ENCODE measurements at places on chromosomes 3 and 15. TPM values are rescaled to one million over a fixed set of nuclear protein-coding genes. Genes with fewer than 3 reads are reported as not detected.

GRCh38 chr3:111802163-111802625, 56.9 kb upstream of the PHLDB2 start:
- no peak for DNase-seq

GRCh38 chr3:20057612-20058180, 17.4 kb downstream of the KAT2B start:
- no peak for DNase-seq

- no peak for DNase-seq
Observed at GRCh38 chr3:61778095-61778494, 216.7 kb downstream of the PTPRG start.

Gene ATP2C1
- 66.8 TPM for total RNA-seq

Gene PATL2
- 0.35 TPM for total RNA-seq

Gene CELF6
- 1.1 TPM for total RNA-seq

Gene DTX3L
- total RNA-seq = 4.9 TPM

Gene ITGA11
- 0.51 TPM for total RNA-seq

GRCh38 chr15:57217778-57218598, 158.3 kb upstream of the CGNL1 start:
- DNase-seq = no peak

DNA sequence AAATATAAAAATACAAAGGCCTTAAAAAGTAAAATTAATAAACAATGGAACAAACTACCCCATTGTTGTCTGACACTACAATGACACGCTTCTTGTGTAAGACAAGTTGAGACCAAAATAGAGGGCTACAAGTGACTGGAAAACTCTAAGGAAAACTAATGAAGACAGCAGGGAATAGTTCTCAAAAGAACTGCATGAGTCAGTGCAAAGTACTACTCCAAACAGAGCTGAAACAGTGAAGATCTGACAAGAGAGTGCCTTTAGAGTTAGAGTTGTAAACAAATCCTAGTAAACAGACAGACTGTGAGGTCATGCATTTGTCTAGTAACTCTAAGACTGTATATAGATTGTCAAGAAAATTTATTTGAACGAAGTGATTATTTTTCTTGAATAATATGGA, 233.9 kb downstream of the BBX start:
- no peak for DNase-seq

Gene ACP3
- total RNA-seq = not detected

DNA sequence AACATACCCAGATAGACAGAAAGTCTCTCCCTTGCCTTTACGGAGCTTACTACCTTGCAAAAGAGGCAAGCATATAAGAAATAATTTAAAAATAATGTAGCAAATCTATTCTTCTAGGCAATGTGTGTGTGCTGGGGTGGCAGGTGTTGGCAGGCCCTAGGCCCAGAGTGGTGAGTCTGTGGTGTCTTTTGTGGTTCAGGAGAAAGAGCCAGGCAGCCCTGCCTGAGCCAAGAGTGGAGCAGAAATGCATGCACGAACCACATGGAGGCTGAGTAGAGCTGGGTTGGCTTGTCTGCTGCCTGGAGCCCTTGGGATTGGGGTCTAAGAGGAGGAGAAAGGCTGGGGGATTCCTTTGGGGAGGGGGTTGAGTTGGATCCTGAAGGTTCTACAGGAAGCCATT, 70.2 kb upstream of the MYZAP start:
- no peak for DNase-seq

Gene ADAMTS17
- total RNA-seq = 2.3 TPM

DNA sequence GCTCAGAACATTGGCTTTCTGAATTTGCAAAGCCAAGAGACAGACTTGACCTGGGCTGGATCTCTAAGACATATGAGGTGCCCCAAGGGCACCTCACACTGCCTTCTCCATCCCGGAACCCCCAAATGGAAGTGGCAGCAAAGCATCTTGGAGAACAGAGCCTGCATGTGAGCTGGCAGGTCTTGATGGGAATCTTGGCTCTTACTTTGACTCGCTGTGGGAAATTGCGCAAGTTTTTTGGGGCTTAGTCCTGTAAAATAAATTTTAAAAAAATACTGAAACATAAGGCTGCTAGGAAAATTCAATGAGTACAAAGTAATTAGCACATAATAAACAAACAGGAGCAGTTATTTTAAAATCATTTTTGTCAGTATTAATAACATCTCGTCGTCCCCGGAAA, 13.7 kb upstream of the SEC22A start:
- no peak for DNase-seq

- no peak for DNase-seq
Observed at GRCh38 chr3:189683546-189684255, 52.5 kb downstream of the TP63 start.

Gene ZBTB20
- total RNA-seq = 13.9 TPM

Gene FMN1
- 0.09 TPM for total RNA-seq

Gene USP13
- total RNA-seq = 25.2 TPM

GRCh38 chr3:31011380-31011779, 116.9 kb upstream of the GADL1 start:
- DNase-seq = no peak

DNA sequence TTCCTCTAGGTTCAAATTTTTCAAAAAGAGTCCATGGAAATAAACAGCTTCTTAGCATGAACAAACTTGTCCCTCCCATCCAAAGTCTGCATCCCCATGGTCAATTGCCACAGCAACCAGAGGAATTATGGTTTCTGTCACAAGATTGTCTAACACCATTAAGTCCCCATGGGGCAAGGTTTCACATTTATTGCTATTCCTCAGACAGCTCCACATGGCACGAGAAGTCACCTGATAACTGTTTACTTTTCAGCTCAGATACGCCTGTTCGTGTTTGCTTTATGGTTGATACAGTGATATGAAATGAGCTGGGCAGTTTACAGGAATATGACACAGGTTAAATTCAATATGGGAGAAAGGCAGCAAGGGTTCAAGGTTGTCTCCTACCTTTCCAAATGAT, 37.9 kb upstream of the MUC13 start:
- no peak for DNase-seq

GRCh38 chr15:66224946-66225345, 28.6 kb downstream of the MEGF11 start:
- DNase-seq = no peak

GRCh38 chr3:48411606-48412374, 18.1 kb downstream of the PLXNB1 start:
- no peak for DNase-seq

Gene EPHA3
- 22.1 TPM for total RNA-seq

DNA sequence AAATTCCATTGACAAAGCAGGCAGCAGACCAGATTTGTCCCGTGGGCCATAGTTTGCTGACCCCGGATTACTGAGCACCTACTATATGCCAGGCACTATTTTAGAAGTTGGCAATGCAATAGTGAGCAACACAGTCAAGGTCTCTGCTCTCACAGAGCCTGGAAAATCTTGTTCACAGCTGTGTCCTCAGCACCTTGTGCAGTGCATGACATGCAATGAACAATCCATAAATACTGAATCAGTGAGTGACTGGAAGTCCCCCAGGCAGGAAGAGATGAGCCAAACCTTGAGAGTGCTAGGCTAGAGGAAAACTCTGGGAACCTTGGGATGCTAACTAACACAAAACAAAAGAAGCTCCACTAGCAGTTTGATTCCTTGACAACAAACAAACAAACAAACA, 14.4 kb downstream of the TM4SF1 start:
- no peak for DNase-seq

DNA sequence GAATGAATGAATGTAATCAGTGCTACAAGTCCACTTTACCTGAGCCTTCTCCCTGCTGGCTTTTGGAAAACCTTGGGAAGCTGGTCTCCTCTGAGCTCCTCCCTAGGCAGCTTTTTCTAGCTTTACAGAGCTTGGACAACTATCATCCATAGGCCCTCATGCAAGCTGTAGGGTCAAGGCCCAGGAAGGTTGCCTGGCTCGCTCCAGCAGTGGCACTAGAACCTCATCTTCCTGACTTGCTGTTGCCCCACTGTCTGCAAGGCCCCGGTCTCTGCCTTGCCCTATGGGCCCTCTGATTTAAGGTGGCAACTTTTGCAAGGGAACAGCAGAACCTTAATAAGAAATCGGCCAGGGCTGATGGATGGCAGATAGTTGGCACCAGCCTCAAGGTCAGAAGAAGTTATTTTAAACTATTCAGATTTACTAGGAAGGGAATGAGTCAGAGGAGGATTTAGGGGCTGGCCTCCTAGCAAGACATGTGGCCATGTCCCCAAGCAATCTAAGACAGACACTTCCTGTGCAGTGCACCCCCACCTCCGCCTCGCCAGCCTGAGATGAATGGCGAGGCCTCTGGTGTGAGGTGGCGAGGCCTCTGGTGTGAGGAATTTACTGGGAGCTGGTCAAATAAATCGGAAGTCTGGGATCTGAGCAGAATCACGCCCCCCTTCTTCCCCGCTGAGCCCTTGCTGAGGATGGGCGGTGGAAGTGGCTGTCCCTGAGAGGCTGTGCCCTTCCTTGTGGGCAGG, 180.8 kb downstream of the MEGF11 start:
- DNase-seq = no peak

Gene CSPG4
- total RNA-seq = 5.3 TPM

DNA sequence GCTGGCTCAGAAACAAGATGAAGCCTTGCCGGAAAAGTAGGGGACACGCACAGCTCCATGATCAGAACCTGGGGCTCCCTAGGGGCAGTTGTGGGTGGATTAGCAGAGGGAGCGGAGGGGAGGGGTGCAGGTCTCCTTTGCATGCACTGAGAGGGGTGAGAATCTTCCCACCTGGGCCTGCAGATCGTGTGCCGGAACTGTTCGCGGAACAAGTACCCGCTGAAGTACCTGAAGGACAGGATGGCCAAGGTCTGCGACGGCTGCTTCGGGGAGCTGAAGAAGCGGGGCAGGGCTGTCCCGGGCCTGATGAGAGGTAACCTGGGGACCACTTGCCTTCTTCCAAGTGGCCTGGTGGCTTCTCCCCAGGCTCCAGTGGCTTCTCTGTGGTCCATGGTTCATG, 24.5 kb upstream of the NR2C2 start:
- DNase-seq = no peak

DNA sequence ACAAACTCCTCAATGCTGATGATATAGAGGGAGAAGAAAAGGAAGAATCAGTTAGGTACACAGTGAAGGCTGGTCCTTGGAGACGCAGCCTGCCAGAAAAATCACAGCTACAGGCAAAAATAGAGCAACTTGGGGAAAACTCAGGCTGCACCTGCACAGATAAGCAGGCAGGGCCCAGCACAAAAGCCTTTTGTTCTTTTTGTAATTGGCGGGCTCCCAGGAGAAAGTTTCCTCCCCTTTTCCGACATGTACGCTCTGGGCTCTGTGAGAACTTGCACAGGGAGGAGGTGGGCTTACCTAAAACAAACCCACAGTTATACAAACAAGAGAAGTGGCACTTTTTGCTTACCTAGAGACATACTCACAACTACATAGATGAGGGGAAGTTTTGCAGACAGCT, 813.4 kb upstream of the EPHA6 start:
- DNase-seq = no peak

GRCh38 chr3:122322095-122323075, 2.7 kb upstream of the CSTA start:
- DNase-seq = no peak

- no peak for DNase-seq
Observed at GRCh38 chr3:27509376-27509775, 25.2 kb upstream of the SLC4A7 start.

DNA sequence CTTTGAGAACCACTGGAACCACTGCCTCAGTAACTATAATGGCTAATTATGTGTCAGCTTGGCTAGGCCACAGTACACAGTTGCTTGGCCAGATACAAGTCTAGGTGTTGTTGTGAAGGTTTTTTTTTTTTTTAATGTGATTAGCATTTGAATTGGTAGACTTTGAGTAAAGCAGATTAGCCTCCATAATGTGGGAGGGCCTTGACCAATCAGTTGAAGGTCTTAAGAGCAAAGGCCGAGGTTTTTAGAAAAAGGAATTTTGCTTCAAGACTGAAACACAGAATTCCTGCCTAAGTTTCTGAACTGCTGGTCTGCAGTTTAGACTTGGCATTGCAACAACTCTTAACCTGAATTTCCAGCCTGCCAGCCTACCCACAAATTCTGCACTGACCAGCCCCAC, 451.6 kb upstream of the AZI2 start:
- no peak for DNase-seq

Gene CRABP1
- total RNA-seq = 803 TPM

- no peak for DNase-seq
Observed at GRCh38 chr3:155420881-155421486, 127.5 kb upstream of the STRIT1 start.

GRCh38 chr15:82803793-82804574, 1.9 kb downstream of the FSD2 start:
- no peak for DNase-seq

Gene OGG1
- 39.8 TPM for total RNA-seq

GRCh38 chr3:39808467-39809180, 785 bp upstream of the MYRIP start:
- DNase-seq = peak; percentile 9

- no peak for DNase-seq
Observed at GRCh38 chr3:176953106-176954060, 243.9 kb downstream of the TBL1XR1 start.

DNA sequence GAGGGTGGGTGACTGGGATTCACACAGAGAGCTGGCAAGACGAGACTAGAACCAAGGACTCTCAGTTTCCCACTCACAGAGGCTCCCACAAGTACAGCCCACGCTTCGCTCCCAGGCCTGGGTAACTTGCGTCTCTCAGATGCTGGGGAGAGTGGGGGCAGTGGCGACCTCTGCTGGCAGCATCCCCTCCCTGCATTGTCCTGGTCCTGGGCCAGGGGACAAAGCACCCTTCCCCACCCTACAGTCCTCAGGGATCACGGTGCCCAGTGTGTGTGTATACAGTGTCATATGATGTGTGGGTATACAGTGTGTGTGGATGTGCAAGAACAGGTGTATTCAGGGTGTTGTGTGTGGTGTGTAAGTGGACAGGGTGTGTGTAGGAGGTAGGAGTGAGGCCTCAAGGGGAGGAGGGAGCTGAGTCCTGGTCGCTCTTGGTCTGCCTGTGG, 12.8 kb downstream of the VILL start:
- DNase-seq = peak; percentile 87

DNA sequence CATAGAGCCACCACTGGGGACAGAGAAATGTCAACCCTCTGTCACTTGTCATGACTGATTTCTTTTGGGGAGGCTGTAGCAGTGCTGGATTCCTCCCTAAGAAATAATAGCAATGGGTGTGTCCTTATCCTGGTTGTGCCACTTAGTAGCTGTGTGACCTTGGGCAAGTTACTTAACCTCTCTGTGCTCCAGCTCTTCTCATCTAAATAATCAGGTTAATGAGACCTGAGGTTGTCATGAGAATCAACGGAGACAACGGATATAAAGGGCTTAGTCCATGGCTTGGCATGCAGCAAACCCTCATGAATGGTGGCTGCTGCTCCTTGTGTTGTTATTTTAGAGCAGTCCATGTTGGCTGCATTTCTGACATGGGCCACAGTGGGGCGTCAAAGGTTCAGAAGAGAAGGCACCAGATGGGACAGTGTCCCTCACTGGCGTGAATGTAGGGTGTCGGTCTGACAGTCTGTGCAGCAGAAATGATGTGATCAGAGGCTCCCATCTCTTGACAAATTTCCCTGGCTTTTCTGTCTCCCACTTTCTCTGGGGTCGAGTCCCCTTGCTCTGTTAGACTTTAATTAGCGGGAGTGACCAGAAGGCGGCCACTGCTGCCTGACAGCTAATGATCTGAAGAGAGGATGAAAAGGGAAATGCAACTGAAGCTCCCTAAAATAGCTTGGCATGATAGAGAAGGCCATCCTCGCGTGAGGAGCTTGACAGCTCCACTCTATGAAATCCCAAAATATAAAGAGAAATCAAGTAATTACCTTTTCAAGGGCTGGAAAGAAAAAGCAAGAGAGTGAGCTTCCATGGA, 209.4 kb downstream of the CADPS start:
- DNase-seq = peak; percentile 80
